ENCODE measurements at places on chromosomes 11 and 22. TPM values are rescaled to one million over a fixed set of nuclear protein-coding genes. Genes with fewer than 3 reads are reported as not detected.
A peak's percentile ranks its signal among the peaks of the same experiment; 100 is the strongest.

DNA sequence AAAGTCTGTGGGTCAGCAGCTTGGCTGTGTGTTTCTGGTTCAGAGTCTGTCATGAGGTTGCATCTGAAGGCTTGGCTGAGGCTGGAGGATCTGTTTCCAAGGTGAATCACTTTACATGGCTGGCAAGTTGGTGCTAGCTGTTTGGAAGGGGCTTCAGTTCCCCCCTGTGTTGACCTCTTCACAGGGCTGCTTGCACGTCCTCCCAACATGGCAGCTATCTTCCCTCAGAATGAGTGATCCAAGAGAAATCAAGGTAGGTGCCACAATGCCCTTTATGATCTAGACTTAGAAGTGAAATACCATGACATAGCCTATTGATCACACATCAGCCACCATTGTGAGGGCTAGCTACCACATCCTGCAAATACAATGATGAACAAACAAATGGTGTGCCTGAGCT is 9.9 kb downstream of the APOA4 start:
- H3K4me1 ChIP-seq: no peaks in the 10 kb centered on the region
- H3K27ac ChIP-seq: no peak overlapping the region
- H3K27me3 ChIP-seq: no peaks in the 10 kb centered on the region
- no peak for DNase-seq
- H3K36me3 ChIP-seq: no peaks in the 10 kb centered on the region
- no peak overlapping the region for H3K4me3 ChIP-seq

DNA sequence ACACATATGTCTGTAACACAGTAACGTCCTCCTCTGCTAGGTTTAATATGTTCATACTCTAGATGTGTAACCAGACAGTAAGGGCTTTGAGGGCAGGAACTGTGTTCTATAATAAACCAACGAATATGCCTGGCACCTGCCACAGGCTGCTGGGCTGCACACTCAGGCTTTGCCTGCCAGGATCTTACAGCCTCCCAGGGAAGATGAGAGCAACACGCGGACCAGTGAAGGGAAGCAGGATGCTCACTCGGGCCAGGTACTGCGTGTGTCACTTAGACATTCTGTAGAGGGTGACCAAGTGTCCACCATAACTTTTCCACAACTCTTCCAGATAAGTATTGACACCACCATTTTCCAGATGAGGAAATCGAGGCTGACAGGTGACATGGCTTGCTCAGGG is 21.7 kb upstream of the BAIAP2L2 start:
- peaks cover 19% of the 10 kb centered on the region for H3K36me3 ChIP-seq
- H3K4me3 ChIP-seq: no peak overlapping the region
- no peak overlapping the region for H3K27ac ChIP-seq
- no peak for DNase-seq

GRCh38 chr11:76237914-76238313 is 31.6 kb upstream of the WNT11 start:
- H3K27me3 ChIP-seq: peaks cover 3% of the 10 kb centered on the region
- H3K27ac ChIP-seq: no peak overlapping the region
- peaks cover 6% of the 10 kb centered on the region for H3K36me3 ChIP-seq
- DNase-seq: no peak
- peaks cover 30% of the 10 kb centered on the region for H3K4me1 ChIP-seq
- H3K4me3 ChIP-seq: no peak overlapping the region

GRCh38 chr11:31702966-31703365 is 108.2 kb downstream of the PAX6 start:
- peaks cover 4% of the 10 kb centered on the region for H3K36me3 ChIP-seq
- H3K27ac ChIP-seq: no peak overlapping the region
- H3K27me3 ChIP-seq: no peaks in the 10 kb centered on the region
- H3K4me3 ChIP-seq: no peak overlapping the region

- H3K27ac ChIP-seq: no peak overlapping the region
- peaks cover 30% of the 10 kb centered on the region for H3K27me3 ChIP-seq
- H3K4me3 ChIP-seq: no peak overlapping the region
- peaks cover 48% of the 10 kb centered on the region for H3K4me1 ChIP-seq
Observed at GRCh38 chr11:34649597-34649996, 28.7 kb downstream of the EHF start.

DNA sequence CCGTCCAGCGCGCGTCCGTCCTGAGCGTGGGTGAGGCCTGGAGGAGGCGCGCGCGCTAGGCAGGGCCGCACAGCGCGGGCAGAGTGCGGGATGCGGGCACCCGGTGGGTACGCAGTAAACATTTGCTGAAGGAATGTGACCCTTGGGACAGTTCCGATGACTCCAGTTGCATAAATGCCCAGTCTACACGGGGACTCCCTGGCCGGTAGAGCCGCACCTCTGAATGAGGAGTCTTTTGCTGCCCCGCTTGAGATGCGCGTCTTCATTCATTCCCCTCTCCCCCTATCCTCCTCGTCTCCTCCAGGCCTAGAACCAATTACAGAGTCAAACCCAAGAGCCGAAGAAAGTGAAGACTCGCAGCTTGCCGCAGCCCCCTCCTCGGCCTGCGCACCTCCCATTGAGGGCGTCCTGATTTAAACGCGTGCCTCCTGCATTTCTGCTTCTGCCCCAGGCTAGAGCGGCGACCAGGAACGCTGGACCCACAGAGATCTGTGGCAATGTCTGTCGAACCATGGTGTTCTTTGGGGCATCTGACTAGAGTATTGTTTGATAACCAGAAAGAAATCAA is 729 bp upstream of the CHKB start:
- H3K36me3 ChIP-seq: peaks cover 22% of the 10 kb centered on the region
- DNase-seq: no peak
- H3K4me3 ChIP-seq: peak overlapping the region; percentile 86
- peaks cover 25% of the 10 kb centered on the region for H3K4me1 ChIP-seq

DNA sequence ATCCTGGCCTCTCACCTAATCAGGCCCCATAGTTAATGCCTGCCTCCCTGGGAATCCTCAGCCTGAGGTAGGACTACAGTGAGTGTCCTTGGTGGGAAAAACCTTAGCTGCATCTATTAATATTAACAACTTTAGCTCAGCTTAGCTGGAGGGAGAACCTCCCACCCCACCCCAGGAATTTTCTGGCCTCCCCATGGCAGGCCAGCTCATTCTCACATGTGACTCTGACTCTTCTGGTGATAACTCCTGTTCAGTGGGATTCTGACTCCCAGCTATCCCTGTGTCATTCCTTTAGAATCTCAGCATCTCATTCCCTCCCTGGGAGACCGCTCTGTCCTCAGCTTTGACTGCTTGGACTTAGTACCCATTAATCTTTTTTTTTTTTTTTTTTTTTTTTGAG is 14.5 kb downstream of the ART5 start:
- H3K27me3 ChIP-seq: no peaks in the 10 kb centered on the region
- no peak for DNase-seq
- H3K4me3 ChIP-seq: no peak overlapping the region
- peaks cover 7% of the 10 kb centered on the region for H3K4me1 ChIP-seq
- H3K27ac ChIP-seq: no peak overlapping the region
- no peaks in the 10 kb centered on the region for H3K36me3 ChIP-seq

DNA sequence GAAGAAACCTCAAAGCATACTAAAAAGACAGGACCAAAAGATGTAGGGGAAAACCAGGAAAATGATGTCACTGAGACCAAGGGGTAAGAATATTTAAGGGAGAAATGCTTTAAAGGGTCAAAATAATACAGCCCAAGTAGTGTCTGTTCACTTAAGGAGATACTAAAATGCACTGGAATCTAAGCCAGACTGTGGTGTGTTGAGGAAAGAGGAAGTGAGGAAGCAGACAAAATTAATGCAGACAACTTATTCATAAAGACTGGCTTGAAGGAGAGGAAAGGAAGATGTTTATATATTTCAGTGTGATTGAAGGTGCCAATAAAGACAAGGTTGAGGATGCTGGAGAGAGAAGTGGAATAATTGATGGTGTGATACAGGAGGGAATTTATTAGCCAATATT is 15.7 kb downstream of the ZNF215 start:
- no peaks in the 10 kb centered on the region for H3K27me3 ChIP-seq
- H3K27ac ChIP-seq: no peak overlapping the region
- H3K4me3 ChIP-seq: no peak overlapping the region
- no peak for DNase-seq

DNA sequence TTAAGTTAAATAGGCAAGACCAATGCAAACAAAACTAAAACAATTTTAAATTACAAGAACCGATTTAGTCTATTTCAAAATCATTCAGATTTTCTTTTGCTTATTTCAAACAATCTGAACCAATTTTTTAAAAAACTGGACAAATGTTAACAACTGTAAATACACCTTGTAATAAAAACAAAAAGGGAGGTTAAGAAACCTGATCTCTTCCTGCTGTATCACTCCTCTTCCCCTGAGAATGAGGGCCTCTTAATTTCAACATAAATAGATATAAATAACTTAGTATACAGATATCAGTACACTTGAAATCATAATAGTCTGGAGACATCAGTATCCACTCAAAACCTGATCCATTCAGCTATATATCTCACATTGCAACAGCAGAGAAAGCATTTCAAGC is 346.6 kb downstream of the TTC28 start:
- no peak overlapping the region for H3K27ac ChIP-seq
- no peak overlapping the region for H3K4me3 ChIP-seq
- H3K36me3 ChIP-seq: no peaks in the 10 kb centered on the region
- H3K4me1 ChIP-seq: peaks cover 3% of the 10 kb centered on the region

- DNase-seq: no peak
- no peak overlapping the region for H3K27ac ChIP-seq
- H3K4me1 ChIP-seq: peaks cover 10% of the 10 kb centered on the region
- no peaks in the 10 kb centered on the region for H3K27me3 ChIP-seq
Observed at GRCh38 chr22:22166941-22167713, 77.5 kb upstream of the VPREB1 start.

DNA sequence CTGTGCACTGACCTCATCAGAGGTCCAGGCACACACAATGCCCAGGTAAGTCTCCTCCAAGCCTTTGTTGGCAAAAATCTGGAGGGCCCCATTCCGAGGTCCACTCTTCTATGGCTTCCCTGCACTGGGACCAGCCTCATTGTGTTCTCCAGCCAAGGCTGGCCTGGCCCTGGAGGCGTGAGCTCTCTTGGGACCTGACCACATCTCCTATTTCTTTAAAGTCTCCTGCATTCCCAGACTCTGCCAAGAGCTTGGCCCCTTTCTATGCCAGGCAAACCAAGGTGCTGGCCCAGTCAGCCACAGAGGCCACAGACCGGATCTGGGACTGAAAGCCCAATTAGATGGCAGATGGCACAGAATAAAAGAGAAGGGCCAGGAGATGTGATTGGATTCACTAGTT is 55.1 kb downstream of the C11orf58 start:
- peaks cover 26% of the 10 kb centered on the region for H3K4me1 ChIP-seq
- DNase-seq: no peak
- no peaks in the 10 kb centered on the region for H3K36me3 ChIP-seq
- H3K27me3 ChIP-seq: no peaks in the 10 kb centered on the region
- no peak overlapping the region for H3K4me3 ChIP-seq
- H3K27ac ChIP-seq: no peak overlapping the region

DNA sequence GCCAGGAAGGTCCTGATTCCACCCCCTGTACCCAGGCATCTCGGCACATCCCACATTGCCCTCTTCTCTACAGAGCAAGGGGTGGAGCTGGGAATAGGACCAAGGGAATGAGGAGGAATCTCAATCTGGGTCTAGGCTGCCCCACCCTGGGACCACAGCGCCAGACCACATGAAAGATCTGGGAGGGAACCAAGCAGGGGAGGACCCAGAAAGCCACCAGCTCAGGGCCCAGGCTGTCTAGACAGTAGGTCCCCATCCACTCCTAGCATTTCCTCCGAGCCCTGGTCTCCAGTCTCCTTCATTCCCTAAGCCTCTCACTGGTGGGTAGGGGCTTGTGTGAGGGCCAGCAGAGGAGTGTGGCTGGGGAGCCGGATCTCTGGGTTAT is 11.6 kb downstream of the PHLDB1 start:
- no peak for DNase-seq
- peaks cover 12% of the 10 kb centered on the region for H3K4me1 ChIP-seq
- H3K36me3 ChIP-seq: no peaks in the 10 kb centered on the region
- H3K27ac ChIP-seq: no peak overlapping the region
- H3K4me3 ChIP-seq: no peak overlapping the region
- H3K27me3 ChIP-seq: peaks cover 8% of the 10 kb centered on the region

DNA sequence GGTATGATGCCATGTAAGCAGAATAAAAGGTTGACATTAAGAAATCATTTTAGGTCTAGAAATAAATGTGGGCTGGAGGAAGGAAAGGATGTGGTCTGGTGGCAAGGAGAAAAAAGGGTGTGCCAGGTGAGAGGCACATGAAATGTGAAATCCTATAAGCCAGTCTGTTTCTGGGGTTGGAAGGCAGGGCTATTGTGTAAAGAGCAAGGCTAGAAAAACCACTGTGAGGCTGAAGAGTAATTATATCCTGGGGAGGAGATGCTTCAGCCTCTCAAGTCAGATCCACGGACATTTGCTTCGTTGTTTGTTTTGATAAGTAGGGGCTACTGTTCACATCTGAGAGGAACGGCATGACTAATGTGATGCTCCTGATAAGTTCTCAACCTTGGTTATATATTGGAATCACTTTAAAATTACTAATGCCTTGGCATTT is 77.5 kb upstream of the CTSC start:
- peak; percentile 42 for DNase-seq
- peak overlapping the region; percentile 28 for H3K4me3 ChIP-seq
- H3K36me3 ChIP-seq: no peaks in the 10 kb centered on the region
- peaks cover 44% of the 10 kb centered on the region for H3K4me1 ChIP-seq
- H3K27me3 ChIP-seq: no peaks in the 10 kb centered on the region

DNA sequence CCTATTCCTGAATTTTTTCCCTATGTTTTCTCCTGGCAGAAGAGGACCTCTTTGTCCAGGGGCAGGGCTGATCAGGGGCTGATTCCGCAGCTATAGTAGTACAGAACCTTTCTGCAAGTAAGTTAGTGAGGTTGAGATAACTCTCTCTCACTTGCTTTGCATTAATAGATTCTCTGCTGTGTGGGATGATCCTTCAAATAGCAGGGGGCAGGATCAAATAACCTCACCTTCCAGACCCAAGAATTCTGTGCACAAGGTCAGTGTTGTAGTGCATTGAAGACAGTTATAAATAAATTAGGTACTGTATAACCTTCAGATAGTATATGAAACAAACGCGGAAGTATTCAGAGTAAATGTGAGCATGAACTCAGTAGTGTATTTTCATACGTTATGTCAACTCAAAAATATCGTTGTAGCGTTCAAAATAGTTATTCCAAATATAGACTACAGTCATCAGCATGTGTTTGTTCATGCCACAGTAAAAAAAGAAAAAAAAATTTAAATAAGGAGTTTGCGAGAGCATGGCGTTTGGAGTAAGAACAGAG is 278 bp downstream of the MMP26 start:
- H3K4me1 ChIP-seq: no peaks in the 10 kb centered on the region
- H3K27ac ChIP-seq: no peak overlapping the region
- DNase-seq: no peak
- H3K4me3 ChIP-seq: no peak overlapping the region
- H3K27me3 ChIP-seq: peaks cover 14% of the 10 kb centered on the region
- no peaks in the 10 kb centered on the region for H3K36me3 ChIP-seq

The SCUBE2 gene
- not detected for total RNA-seq

The AQP11 gene
- 0.14 TPM for total RNA-seq

The NAALAD2 gene
- total RNA-seq: not detected

The LARGE2 gene
- total RNA-seq: 0.75 TPM

The BEST1 gene
- 0.65 TPM for total RNA-seq

The FGF19 gene
- total RNA-seq: 0.09 TPM

The POU2AF2 gene
- total RNA-seq: 0.14 TPM

The RAG1 gene
- total RNA-seq: 0.37 TPM

The SHISAL1 gene
- not detected for total RNA-seq

The KIF18A gene
- 26.4 TPM for total RNA-seq

The OR8D1 gene
- not detected for total RNA-seq
